ENCODE measurements at places on chromosomes 7 and 10.

DNA sequence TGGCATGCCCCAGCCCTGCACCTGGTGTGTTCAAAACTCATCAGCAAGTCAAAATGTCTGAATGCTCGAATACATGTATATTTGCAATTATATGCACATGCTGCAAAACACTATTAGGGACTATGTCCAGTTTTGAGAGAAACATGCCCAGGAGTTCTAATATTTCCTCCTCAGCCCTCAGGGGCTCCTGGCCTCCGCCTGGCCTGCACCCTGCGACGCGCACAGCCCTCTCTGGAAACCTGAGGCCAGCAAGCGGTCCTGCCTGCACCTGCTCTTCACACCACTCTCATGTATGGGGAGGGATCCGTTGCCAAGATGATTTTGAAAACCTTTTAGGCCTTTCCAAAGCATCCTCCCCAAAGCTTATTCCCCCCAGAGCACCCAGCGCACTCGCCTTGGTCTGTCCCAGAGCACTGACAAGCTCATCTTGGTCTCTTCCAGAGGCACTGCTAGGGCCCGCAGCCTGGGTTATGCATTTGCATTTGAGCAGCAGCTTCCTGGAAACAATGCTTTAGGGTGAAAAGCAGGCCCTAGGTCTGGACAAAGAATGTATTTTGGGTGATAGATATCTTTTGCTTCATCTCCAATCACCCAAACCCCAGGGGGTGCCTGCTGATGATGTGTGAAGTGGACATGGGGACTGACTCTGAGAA is 22.6 kb upstream of the CNPY1 start:
- DNase-seq = no peak

GRCh38 chr7:423312-424260 is 96.1 kb downstream of the PDGFA start:
- DNase-seq = no peak

DNA sequence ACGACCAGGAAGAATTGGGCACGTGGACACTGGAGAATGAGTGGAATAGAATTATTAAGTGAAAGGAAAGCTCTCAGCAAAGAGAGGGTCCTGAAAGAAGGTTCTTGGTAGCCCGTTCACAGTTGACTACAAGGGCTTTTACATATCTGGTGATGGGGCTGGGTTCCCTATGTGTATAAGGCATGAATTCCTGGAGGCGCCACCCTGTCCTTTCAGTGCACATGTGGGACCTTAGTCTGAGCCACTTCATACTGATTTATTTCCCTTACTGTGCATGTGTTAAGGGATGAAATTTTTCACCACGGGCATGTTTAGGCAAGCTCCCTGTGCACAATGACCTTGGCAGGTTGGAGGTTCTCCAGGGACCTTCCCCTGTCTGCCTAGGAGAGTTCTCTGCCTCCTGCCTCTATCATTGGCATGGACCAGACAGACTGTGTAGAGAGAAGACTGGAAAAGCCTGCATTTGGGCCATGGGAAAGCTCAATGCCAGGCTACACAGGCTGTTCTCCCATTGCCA is 145.9 kb upstream of the ITGB1 start:
- DNase-seq = no peak

- no peak for DNase-seq
Measured at GRCh38 chr7:93218997-93219827, 7.1 kb downstream of the HEPACAM2 start.

- DNase-seq = no peak
Measured at GRCh38 chr7:64651632-64652165, 14.2 kb upstream of the ZNF107 start.

GRCh38 chr7:134446446-134446845 is 12.5 kb downstream of the AKR1B1 start:
- no peak for DNase-seq

DNA sequence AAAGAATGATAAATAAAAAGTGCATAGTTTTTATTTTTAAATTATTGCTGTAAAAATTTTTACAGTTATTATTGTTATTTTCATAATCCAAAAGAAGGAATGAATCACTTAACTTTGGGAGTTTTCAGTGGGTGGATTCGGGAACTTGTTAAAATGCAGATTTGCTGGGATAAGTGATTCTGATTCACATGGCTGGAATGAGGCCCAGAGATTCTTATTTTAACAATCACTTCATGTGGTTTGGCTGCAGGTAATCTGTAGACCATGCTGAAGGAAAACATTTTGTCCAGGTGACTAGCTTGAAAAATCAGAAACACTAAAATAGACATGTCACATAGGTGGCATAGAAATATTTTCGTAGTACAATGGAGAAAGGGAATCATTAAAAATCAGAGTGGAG is 13.9 kb downstream of the CROT start:
- no peak for DNase-seq

- DNase-seq = no peak
Measured at GRCh38 chr10:64863836-64864235, 1342.6 kb downstream of the REEP3 start.

DNA sequence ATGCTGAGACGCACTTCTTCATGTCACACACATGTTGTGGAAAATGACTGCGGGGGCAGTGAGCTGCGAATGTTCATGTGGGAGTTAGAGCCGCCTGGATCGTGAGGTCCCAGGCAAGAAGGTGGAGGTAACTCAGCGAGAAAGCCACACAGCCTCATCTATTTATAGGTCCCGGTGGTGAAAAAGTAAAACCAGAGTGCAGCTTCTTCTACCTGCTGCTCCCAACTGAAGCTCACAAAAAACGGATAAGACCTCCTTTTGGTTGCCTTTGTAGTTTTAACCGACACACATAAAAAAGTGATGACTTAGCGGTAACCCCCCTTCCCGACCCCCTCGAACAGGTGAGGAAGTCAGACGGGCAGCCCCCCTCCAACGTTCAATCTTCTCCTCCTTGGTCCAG is 276.9 kb downstream of the GATA3 start:
- DNase-seq = no peak

GRCh38 chr10:43371418-43371817 is at the start of gene FXYD4:
TSS of gene FXYD4 (plus strand) at chr10:43371636. CDS start at chr10:43373747, 2,111 bp downstream.
- DNase-seq = no peak

DNA sequence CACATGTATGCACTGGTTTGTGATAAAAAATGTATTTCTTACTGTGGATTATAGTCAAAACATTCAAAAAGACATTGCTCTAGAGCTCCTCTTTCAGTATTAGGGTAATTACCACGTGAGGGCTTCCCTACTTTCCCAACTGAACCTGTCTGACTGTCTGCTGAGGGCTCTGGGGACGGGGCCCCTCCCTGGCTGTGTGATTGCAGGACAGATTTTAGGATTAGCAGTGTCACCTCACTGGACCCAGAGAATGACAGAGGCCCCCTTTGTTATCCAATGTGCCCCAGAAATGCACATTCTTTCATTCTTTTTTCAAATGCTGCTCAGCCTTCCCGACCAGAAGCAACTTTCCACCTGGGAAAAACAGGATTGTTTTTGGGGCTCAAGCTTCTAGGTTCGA is 43.6 kb upstream of the MXI1 start:
- DNase-seq = no peak

DNA sequence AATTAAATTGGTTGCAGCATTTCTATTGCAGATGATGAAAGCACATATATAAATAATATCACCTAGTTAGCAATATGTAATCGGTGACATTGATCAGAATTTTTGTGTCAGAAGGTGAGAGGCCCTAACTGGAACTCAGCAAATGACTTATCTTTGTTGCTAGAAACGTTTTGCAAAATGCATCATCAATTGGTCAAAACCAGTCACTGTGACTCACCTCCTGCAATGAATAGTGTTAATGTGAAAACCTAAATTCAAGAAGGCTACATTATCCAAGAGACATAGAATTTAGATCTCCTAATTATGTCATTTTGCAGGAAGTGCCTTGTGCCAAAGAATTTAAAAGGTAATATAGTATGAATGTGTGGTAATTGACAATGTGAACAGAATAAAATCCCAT is 9.8 kb upstream of the PNLIPRP3 start:
- DNase-seq = no peak

- no peak for DNase-seq
Measured at GRCh38 chr10:93413252-93413689, 68.9 kb downstream of the MYOF start.

DNA sequence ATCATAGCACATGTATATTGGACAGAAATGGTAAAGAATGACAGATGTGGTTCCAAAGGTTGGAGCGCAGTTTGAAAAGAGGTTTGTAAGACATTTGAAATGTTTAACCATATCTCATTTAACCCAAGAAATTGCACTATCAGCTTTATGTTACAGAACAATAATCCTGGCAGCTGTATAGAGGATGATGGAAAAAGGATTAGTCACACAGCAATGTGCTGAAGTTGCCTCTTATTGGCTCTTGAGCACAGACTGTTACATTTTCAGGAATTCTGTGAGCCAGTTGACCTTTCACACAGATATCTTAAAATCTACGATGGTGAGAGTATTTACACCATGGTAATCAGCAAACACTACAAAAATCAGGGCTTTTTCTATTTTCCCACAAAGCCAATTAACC is 3.9 kb downstream of the COG5 start:
- no peak for DNase-seq

DNA sequence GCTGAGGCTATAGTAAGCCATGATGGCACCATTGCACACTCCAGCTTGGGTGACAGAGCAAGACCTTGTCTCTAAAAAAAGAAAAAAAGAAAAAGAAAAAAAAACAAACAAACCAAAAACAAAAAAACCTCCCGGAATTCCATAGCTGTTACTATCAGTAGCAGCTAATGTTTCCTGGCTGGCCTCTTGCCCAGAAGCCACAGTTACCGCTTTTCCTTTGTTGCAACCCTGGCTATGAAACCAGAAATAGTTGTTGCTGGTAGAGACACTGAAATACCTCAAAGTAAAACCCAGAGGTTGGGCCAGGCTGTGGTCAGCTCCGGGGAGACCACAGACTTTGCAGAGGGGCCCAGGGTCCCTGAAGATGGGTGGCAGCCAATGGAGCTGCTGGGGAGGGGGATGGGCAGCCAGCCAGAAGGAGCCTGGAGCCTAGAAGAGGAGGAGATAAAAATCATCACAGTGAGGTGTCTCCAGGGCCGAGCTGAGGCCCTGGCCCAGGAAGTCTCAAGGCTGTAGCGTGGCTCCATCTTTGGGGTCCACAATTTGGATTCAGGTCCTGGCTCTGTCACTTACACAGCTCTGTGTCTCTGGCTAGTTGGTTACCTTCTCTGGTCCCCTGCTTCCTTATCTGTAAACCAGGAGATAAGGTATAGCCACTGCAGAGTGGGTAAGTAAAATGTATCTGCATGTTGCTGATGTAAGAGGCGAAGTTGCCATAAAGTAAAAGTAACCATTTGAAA is 3.4 kb upstream of the CHST12 start:
- DNase-seq = no peak

- DNase-seq = peak; percentile 23
Measured at GRCh38 chr7:1706381-1706720, 36.3 kb downstream of the ELFN1 start.

DNA sequence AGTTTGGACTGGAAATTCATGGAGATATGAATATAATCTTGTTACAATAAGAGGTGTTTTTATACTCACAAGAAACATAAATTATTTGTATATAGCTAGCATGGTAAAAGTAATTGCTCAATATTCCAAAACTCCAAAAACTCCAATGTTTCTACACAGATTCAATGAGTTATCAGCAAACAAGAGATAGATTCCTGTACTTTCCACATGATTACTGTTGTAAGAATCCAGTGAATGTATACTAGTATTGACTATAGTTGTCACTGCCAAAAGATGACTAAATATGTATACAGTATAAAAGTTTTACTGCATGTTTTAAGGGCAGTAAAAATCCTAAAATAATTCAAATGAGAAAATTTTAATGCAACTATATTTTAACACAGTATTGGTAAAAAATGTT is 10.7 kb downstream of the ATOH7 start:
- no peak for DNase-seq

DNA sequence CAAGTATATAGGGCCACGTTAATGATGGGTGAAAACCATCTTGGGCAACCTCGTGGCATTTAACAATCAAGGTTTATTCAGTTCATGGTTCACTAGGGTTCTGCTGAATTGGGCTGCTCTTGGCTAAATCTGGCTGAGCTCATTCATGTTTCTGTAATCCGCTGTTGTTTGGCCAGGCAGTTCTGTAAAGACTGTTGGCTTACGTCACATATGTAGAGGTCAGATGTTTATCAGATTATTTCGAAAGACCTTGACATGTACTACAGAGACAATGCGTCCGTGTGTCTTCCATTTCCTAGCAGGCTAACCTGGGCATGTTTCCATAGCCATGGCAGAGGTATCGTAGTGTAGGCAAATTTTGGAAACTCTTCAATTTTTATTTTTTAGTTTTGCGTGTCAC is 190.0 kb upstream of the ZWINT start:
- DNase-seq = no peak

GRCh38 chr10:23310404-23310803 is 34.2 kb downstream of the C10orf67 start:
- DNase-seq = no peak

GRCh38 chr7:123979876-123980275 is 53.0 kb downstream of the TMEM229A start:
- DNase-seq = no peak

- peak; percentile 72 for DNase-seq
Measured at GRCh38 chr10:110387983-110388686, 83.4 kb upstream of the SMNDC1 start.

- DNase-seq = no peak
Measured at GRCh38 chr10:34102893-34103506, 712.1 kb downstream of the PARD3 start.

DNA sequence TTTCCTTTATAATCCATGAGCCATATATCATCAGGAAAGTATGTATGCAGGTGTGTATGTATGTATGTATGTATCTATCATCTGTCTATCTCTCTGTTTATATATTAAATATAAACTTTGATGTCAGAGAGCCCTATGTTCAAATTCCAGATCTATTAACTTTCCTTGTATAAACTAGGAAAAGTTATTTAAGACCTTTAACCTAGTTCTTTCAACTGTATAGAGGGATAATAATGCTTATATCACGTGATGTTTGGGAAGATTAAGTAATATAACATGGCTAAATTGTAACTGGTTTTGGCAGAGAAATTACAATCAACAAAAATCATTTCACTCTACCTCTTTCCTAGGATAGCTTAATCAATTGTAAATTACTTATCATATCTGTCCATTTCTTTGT is 628.3 kb upstream of the IGFBP3 start:
- no peak for DNase-seq

GRCh38 chr10:121509112-121509511 is 89.1 kb downstream of the FGFR2 start:
- no peak for DNase-seq

DNA sequence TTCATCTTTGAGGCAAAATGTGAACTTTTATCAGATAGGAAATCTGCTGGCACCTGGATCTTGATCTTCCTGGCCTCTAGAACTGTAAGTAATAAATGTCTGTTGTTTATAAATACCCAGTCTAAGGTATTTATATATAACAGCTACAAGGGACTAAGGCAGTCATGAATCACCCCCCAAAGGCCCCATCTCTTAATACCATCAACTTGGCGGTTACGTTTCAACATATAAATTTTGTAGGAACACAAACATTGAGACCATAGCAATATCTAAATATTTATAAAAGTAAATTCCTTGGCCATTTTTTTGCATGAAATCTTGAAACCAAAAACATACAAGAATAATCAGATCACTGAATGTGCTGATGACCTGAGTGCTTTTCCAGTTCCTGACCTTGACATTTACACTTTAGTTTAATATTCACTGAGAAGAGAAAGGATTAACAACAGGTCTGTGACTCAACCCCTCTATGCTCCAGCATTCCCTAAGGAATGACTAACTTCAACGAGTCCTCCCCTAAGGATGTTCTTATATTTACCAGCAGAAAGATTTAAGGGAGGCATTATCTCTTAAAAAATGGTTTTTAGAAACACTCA is 1438.5 kb upstream of the CELF2 start:
- no peak for DNase-seq

- DNase-seq = no peak
Measured at GRCh38 chr7:113664867-113665266, 253.9 kb downstream of the PPP1R3A start.

Measured in activated CD8-positive, alpha-beta memory T cell treated with anti-CD3 and anti-CD28 coated beads, Interleukin-2, amount 50 U/mL, for 48 hours (primary cell).